ENCODE measurements at places on chromosomes 12 and 14.
A peak's percentile ranks its signal among the peaks of the same experiment; 100 is the strongest.

DNA sequence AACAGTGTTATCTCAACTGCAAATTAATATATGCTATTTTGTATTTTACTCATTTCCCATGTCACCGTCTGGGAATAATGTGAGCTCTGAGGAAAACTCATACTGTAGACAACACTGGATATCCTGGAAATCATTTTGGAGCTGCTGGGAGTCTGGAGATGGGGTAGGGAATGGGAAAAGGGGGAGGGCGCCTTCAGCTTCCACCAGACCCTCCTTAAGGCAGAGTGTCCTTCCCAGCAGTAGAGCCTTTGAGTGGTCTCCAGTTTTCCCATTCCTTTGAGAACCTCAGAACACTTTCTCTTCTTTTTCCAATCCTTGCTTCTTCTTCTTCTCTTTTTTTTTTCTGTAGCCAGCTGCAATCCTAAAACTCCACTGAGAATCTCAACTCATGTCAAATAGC is 5.4 kb upstream of the LRIG3 start:
- DNase-seq, result no peak

- DNase-seq, result no peak
Observed at GRCh38 chr12:121365416-121366062, 13.3 kb upstream of the ANAPC5 start.

- DNase-seq, result no peak
Observed at GRCh38 chr14:102272392-102272791, 32.6 kb downstream of the MOK start.

- DNase-seq, result peak; percentile 26
Observed at GRCh38 chr14:74518221-74518620, 24.7 kb downstream of the ISCA2 start.

DNA sequence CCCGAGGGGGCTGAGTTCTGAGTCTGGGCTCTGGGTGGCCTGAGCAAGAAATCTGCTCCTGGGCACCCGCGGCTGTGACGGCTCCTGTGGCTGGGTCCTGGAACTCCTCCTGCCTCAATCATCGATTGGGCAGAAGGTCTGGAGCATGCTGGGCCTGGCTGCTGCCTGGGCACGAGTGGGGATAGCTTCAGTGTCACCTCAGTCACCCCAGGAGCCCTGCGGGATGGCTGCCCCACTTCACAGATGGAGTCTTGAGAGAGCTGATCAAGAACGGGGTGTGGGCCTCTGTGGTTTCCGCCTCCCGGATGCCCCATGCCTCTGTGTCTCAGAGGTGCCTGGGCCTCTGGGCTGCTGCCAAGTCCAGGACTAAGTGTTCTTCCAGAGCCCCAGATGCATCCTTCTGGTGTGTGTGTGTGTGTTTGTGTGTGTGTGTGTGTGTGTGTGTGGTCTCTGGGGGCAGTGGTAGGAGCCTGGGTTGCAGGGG is 185.6 kb upstream of the C14orf180 start:
- DNase-seq, result no peak

- DNase-seq, result no peak
Observed at GRCh38 chr14:104530646-104531045, 48.9 kb upstream of the C14orf180 start.

DNA sequence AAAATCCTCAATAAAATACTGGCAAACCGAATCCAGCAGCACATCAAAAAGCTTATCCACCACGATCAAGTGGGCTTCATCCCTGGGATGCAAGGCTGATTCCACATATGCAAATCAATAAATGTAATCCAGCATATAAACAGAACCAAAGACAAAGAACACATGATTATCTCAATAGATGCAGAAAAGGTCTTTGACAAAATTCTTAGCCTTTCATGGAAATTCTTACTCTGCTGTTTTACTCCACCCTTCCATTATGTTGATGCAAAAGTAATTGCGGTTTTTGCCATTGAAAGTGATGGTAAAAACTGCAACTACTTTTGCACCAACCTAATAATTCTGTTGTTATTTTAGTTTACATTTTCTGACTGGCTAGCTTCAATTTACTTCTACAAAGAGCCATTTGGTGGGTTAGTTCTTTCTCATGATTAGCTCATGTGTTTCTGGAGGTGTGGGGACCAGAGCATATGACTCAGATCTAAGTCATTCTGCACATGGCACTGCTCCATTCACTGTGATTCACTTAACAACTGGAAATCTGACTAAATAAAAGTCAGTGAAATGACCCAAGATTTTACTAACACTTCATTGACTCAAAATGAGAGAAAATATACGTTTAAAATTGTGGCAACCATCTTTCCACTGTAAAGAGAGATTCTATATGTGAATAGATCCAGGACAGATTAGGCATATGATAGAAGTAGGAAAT is 99.9 kb downstream of the TMTC3 start:
- DNase-seq, result no peak

DNA sequence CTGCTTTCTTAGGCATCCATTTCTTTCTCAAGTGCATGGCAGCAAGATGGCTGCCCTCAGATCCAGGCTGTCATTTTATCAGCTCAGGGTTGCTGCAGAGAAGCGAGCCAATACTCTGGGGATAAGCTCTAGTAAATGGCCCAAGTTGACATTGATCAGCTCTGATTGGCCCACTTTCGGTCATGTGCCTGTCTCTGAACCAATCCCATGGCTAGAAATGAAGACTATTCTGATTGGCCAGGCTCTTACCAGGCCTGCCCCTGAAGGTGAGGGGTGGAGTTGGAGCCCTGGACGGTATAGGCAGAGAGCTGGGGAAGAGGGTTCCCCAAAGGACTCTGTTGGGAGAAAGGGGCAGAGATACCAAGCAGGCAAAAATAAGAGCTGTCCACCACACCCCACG is 41.4 kb downstream of the MYO1H start:
- DNase-seq, result no peak

DNA sequence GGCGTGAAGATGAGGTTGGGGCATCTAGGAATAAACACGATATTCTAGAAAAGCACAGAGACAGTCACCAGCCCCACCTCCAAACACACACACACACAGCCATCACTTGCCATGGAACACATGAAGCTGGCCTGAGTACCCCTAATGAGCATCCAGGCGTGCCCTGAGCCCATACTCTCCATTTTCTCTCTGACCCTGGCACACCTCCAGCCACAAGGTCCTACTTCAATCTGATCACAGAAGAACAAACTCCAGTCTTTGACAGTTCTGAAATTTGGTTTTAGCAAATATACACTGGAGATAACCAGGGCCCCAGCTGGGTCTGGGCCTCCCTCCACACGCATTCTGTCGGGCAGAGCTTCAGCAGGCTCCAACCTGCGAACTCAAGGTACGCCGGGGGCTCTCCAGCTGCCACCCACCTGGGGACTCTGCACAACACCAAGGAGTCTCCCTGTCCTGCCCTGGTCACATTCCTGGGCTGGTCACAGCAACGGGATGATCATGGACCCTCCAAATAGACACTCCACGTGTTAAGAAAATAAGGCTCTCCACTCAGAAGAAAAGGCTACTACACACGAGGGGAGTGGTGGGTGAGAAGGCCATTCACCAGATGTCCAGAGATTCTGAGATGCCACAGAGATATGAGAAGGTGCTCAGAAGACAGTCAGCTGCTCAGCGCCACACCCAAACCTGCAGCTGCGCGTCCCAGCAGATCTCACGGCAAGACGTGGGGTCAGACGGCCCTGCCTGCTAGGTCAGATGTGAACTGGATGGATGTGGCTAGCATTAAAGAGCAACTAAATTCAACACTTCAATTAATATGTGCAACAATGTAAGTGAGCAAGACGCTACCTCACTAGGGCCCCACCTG is 57.0 kb upstream of the PNMA1 start:
- DNase-seq, result no peak

GRCh38 chr14:60161196-60162107 is 3.7 kb downstream of the DHRS7 start:
- DNase-seq, result peak; percentile 91

GRCh38 chr12:16588812-16589211 is 17.1 kb downstream of the LMO3 start:
- no peak for DNase-seq

DNA sequence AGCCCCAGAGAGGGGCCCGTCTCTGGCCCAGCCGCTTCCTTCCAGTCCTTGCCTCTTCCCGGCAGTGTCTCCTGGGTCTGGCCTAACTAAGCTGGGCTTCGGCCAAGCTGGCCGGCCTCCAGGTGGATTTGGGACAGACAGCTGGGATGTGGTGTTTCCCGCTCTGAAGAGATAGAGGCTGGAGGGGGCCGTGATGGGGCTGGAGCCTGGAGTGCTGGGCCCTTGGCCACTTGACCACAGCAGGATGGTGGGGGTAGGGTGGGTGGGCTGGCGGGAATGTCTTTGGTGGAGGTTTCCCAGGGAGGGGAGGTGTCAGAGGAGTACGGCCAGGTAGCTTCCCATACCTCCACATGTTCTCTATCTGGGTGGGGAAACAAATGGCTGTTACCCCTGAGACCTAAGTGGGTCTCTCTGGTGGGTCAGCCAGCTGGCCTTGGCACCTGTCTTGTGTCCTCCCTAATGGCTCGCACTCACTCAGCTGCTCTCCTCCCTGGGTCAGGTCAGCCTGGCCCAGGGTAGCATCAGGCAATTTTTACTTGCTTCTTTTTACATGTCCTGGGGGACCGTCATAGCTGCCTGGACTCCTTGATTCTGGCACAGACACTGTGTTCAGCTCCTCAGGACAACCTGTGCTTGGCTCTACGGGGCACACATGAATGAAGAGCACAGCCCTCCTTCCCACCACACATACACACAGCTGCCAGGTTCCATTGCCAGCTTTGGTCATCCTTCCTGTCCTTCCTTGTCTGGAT is 19.8 kb upstream of the PGF start:
- no peak for DNase-seq

DNA sequence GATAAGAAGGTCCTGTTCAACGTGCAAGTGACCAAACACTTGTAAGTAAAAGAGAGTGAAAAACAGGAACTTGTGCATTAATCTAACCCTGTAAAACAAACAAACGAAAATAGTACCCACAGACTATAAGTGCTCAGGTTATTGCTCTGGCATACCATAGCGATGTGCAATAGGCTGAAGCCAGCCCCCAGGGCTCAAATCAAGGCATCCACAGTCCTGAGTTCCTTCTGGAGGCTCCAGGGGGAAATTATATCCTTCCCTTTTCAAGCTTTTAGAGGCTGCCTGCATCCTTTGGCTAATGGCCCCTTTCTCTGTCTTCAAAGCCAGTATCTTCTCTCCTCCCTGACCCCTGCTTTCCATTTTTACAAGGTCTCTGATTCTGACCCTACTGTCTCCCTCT is 8.1 kb upstream of the CMAS start:
- DNase-seq, result no peak

DNA sequence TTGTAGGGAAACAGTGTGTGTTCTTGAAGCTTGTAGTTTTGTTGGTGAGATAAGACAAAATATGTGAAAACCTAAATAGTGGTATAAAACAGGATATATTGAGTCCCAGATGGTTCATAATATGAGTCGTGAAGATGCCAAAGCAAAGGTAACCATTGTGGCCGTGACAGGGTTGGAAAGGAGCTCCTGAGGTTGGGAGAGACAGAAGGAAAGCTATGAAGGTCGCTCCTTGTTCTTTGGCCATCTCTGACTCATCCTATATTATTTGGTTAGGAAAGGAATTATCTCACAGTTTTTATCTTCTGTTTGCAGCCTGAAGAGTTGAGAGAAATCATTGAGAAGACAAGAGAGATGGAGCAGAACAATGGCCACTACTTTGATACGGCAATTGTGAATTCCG is 27.1 kb downstream of the ATP6V1D start:
- DNase-seq, result no peak

DNA sequence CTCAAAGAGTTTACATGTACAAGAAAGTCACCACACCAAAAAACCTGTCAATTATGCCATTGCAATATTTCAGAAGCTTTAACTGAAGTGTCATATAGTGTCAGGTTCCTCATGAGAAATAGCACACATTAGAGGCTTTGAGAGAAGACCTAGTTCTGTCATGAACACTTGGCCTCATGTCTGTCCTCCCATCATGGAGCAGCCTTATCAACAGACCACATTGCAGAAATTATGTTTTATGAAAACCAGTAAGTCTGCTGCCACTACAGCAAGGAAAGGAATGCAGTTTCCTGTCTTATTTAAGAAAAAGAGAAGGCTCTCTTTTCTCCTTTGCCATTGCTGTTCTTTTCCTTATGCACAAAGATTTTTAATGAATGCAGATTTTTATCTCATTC is 26.2 kb upstream of the CLEC2D start:
- DNase-seq, result no peak

- no peak for DNase-seq
Observed at GRCh38 chr14:42665083-42665482, 1058.4 kb downstream of the LRFN5 start.

DNA sequence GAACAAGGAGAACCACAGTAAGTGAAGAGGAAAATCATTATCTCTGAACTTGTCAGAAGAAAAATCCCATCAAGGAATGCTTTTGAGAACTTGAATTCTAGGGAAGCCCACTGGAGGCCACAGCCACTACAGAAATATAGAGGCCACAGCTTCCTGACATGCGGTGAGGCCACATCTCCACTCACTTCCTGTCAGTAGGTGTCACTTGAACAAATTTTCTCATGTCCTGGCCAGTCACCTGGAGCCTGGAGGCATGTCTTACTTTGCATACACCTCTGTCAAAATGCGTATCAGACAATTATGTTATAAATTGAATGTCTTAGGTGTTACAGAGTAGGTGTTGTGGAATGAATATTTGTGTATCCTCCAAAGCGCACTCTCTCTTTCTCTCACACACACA is 370.3 kb downstream of the DAD1 start:
- no peak for DNase-seq

GRCh38 chr12:8957561-8957960 is 8.1 kb upstream of the M6PR start:
- no peak for DNase-seq

DNA sequence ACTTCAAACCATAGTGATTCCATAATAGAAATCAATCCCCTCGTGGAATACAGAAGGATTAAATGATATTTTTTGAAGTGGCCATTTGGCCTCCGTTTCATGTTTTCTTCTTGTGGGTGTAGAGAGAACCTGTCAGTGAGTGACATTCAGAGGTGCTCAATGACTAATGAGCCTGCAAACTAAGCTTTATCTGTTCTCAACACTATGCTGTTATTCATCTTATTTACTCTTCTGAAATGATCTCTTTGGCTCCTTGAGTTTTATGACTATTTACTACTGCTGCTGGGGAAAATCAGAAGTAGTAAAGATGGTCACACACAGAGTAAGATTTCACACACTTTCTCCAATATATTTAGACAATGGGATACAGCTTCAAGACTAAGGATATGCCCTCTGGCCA is 30.4 kb downstream of the ATP2B1 start:
- no peak for DNase-seq

- no peak for DNase-seq
Observed at GRCh38 chr14:94278731-94279130, 14.3 kb downstream of the SERPINA10 start.

GRCh38 chr12:19095331-19095730 is 34.2 kb upstream of the PLEKHA5 start:
- DNase-seq, result no peak

DNA sequence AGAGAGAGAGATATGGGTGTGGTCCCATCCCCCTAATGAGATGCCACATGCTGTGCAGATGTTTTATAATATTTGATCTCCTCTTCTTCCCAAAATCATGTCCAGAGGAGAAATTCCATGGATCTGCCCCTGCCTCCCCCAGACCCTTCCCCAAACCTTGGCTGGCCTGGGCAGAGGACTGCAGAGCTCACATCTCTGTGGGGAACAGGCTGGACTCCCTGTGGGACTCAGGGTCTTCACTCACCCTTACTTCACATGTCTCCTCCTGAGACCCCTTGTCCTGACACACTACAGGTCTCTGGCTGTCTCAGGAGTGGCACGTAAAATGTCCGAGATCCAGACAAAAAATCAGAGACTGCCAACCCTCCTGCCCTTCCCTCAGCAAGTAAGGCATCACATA is 76.0 kb upstream of the CAPRIN2 start:
- no peak for DNase-seq

GRCh38 chr14:93690146-93690545 is 98.1 kb downstream of the PRIMA1 start:
- no peak for DNase-seq

GRCh38 chr14:29717901-29718300 is 209.7 kb downstream of the PRKD1 start:
- no peak for DNase-seq
